SHP77 treated with DMSO at 0.1 percent for 48 hours (cell line): ENCODE measurements at places on chromosomes 2 and 18.

DNA sequence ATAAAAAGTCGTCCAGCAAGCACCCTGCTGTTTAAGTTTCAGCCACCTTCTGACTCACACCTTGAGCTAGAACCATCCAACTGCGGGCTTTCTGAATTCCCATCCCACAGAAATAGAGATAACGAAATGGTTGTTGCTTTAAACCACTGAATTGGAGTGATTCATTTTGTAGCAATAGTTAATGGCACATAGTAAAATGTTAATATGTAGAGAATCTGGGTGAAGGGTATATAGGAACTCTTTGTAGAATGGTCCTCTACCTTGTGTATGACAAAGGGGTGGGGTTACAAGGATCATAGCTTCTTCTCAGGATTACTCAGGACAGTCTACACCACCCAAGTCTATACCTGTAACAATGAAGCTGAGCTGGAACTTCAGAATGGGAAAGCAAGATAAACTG lies 2.4 kb upstream of the MAPRE3 start:
- DNase-seq = no peak

DNA sequence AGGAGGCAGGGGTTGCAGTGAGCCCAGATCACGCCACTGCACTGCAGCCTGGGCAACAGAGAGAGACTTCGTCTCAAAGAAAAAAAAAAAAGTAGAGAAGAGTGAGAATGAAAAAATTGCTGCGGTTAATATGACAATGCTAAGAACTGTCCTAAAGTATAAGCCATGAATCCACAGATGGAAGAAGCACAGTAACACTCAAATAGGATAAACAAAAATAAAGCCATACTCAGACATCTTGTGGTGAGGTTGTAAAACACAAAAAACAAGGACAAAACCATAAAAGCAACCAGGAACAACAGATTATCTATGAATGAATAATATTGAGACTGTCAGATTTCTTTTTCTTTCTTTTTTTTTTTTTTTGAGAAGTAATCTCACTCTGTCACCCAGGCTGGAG lies 23.0 kb downstream of the POLR2D start:
- no peak for DNase-seq

- no peak for DNase-seq
These were observed 570.5 kb upstream of the SOX11 start for GRCh38 chr2:5121642-5122041.

DNA sequence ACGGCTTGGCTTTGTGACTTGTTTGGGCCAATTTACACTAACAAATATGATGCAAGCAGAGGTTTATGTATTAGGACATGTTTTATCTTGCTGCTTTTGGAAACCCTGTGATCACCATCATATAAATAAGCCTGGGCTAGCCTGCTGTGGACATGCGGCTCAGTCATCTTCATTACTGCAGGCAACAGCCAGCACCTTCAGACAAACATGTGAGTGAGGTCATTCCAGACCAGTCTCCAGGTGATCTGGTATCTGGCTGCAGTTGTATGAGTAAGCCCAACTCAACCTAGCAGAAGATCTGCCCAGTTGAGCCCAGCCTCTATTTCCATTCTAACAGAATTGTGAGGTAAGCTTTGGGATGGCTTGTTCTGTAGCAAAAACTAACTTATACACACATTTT lies 254.6 kb upstream of the ATP5MC3 start:
- no peak for DNase-seq

GRCh38 chr2:74119339-74119738 lies 28.4 kb downstream of the BOLA3 start:
- DNase-seq = no peak

DNA sequence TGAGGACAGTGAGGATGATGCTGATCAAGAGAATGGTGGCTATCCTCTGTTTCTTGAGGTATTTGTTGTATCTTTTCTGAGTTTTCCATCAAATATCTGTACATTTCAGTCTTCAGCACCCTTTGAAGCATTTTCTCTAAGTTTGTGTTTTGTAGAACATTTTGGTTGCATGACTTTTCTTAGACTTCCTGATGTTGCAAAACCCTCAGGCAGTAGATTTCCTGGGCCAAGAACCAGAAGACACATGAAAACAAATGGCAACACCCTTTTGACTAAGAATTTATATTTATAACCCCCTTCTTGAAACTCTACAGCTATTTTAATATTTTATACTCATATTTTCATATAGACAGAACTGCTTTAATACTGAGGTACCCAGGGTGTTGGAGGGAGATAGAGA lies 16.2 kb downstream of the HNMT start:
- no peak for DNase-seq

DNA sequence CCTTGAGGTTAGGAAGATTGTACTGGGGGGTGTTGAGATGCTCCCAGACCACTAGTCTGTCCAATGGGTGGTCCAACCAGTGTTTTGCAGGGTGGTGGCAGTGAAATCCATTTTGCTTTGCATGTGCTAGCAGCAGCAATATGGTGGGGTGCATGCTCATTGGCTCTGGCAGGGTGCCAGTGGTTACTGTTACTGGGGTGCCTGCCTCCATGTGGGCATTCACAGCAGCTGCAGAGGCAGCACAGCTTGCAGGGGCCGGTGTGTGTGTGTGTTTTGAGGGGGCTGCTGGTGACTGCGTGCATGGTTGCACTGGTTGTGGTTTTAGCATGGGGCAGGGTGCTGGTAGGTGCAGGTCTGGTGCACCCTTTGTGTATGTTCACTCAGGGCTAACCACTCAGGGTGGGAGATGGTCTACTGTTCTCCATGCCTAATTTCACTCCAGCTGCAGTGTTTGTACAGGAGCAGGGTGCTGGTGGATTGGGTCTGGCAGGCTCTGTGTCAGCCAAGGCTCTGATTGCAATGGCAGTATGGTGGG lies 265.4 kb downstream of the NUP35 start:
- no peak for DNase-seq

DNA sequence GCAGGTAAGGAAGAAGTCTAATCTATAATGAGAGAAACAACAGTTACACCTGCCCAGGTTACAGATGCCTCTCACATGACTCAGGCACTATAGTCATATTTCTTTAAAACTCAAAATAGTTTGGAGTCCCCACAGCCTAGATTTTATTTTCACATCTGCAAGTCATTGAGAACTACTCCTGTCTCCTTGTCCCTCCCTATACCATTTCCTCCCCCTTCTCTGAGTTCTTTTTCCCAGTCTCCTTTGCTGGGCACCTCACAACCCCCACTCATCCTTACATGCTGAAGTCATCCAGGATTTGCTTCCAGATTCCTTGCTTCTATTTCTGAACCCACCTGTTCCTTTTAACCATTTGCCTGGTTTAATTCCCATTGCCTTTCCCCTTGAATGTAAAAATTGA lies 73.1 kb upstream of the KCNE4 start:
- DNase-seq = no peak

GRCh38 chr18:68417166-68417799 lies 297.6 kb downstream of the TMX3 start:
- peak; percentile 63 for DNase-seq

- no peak for DNase-seq
These were observed 42.6 kb downstream of the LPIN2 start for GRCh38 chr18:2970344-2970743.

DNA sequence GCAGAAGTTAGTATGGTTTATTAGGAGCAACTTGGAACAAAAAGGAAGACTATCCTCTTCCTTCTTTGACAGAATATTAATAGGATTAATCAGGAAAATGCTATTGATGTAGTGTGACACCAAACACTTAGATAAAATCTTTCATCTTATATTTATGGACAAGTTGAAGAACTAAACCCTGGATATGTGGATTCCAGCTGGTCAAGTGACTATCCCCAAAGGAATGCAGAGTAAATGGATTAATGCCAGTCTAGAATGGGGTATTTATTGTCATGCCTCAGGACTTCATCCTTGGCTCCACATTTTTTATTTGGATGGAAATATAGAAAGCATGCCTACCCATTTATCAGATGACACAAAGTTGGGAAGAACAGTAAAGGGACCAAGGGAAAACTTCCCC lies 124.0 kb upstream of the TTC39C start:
- no peak for DNase-seq

GRCh38 chr18:46481847-46482245 lies 175.2 kb downstream of the LOXHD1 start:
- DNase-seq = no peak

DNA sequence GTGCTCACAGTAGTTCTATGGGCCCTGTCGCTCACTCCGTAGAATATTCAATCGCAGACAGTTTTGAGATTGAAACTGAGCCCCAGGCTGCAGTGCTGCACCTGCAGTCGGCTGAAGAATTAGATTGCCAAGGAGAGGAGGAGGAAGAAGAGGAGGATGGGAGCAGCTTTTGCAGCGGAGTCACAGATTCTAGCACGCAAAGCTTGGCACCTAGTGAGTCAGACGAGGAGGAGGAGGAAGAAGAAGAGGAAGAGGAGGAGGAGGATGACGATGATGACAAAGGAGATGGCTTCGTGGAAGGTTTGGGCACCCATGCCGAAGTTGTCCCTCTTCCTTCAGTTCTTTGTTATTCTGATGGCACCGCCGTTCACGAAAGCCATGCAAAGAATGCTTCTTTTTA lies 115.2 kb downstream of the GALNT3 start:
- no peak for DNase-seq

- no peak for DNase-seq
These were observed 656.0 kb downstream of the TDRD15 start for GRCh38 chr2:21779786-21780185.

DNA sequence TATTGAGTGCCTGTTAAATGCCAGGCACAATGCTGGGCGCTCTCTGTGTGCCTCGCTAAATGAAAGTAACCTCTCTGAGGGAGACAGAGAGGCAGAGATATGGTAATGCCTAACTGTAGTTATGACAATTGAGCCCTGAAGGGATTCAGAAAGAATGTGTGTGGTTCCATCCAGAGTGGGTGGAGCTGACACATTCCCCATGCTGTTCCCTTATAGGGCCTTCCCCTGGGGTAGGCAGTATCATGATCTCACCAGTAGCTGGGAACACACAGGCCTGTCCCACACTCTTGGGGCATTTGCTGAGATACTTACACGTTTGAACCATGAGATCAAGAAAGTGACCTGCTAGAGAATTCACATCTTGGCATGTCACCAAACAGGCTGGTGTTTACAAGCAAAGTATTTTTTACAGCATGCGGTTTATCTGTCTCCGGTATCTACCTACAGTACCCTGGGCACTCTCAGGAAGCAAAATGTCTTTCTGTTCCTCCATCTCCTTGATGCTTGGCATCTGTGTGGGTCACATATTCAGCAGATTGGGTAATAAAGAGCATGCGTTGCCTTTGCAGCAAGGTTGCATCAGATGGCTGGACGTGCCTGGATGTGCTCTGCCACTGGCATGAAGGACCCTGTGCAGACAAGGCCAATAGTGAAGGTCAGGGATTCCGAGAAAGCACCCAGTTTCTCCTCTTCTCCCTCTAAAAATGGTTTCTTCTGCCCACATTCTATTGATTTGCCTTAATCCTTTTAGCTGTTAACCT lies 9.4 kb downstream of the CTIF start:
- no peak for DNase-seq

- no peak for DNase-seq
These were observed 97.9 kb upstream of the GPR45 start for GRCh38 chr2:105143467-105144151.

- DNase-seq = no peak
These were observed 17.5 kb upstream of the MAP3K20 start for GRCh38 chr2:173058097-173058496.

DNA sequence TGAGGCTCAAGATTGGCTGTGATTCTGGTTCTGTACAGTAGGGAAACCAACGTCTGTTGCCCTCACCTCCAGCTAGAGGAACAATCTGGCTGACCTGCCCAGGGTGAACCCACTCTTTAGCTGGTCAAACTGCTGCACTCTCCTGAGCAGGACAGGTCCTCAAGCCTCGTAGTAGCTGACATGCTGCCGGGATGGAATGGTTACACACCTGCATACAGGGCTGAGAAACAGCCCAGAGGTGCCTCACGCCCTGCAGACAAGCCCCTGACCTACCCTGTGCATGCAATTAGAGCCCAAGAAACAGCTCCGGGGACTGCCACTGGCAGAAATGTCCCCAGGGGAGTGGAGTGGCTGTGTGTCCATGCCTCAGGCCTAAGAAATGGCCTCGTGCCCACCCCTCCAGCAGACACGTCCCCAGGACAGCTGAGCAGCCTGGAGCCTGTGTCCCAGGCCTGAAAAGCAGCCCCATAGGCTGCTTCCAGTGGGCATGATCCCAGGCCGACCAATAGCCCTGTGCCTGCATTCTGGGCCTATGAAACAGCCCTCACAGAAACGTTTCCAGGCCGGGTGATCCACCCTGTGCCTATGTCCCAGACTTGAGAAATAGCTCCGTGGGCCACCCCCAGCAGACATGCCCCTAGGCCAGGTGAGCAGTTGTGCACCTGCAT lies 25.4 kb downstream of the BOLL start:
- DNase-seq = no peak

DNA sequence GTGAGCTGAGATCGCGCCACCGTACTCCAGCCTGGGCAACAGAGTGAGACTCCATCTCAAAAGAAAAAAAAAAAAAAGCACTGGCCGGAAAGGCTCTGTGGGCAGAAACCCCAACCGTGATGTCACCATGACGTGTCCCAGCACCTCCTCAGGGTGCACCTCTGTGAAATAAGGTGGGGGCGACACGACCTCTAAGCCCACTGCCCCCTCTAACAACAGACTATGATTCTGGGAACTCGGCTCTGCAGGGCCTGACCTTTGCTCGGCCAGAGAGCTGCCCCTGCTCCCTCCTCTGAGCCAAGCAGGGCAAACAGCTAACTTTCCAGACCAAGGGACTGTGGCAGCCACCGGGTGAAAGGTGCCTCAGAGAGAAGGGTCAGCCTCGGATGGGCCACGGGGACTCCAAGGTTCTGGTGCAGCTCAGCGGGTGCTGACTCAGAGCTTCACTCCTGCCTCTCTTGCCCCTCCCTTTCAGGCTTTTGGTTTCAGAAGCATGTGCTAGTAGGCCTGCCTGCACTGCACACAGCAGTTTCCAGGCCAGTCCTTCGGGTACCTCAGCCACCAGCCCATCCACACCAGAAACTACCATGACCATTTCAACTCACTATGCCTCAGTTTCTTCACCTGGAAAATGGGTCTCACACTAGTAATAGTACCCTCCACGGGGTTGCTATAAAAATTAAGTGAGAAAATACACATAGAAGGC lies 8.0 kb downstream of the TMBIM1 start:
- no peak for DNase-seq

GRCh38 chr2:13227578-13227977 lies 510.8 kb downstream of the TRIB2 start:
- peak; percentile 96 for DNase-seq

GRCh38 chr2:207141386-207141785 lies 24.4 kb downstream of the KLF7 start:
- no peak for DNase-seq

- DNase-seq = no peak
These were observed 94.8 kb upstream of the LPIN2 start for GRCh38 chr18:3107740-3108151.
